Central memory CD4-positive, alpha-beta T cell (primary cell): ENCODE measurements at places on chromosomes 2 and 18.
A peak's percentile ranks its signal among the peaks of the same experiment; 100 is the strongest.

GRCh38 chr2:176111846-176112374, 4.7 kb upstream of the HOXD10 start:
- no peak for DNase-seq

DNA sequence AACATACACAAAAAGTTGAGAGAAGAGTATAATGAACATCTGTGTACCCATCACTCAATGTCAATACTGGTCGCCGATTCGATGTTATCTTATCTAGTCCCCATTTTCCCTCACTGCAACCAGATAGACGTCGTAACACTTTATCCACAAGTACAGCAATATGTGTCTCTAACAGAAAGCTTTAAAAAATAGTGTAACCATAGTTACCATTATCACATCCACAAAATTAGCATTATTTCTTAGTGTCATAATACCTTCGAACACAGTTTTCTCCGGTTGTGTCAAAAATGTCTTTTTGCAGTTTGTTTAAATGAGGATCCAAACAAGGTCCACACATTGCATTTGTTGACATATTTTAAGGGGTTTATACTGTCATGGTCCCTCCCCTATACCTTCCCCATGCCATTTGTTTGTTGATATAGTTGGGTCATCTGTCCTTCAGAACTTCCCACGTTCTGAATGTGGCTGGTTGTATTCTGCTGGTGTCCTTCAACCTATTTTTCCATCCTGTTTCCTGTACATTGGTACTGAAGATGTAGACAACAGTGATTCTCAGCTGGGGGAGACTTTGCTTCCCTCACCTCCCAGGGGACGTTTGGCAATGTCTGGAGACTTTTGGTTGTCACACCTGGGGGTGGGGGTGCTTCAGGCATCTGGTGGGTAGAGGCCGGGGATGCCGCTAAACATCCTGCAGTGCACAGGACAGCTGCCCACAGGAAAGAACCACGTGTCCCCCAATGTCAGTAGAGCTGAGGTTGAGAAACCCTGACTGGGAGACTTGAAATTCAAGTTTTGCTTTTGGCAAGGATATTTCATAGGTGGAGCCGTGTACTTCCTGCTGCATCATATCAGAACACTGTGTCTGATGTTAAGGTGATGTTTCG, 72.7 kb upstream of the SPRED2 start:
- DNase-seq: no peak

DNA sequence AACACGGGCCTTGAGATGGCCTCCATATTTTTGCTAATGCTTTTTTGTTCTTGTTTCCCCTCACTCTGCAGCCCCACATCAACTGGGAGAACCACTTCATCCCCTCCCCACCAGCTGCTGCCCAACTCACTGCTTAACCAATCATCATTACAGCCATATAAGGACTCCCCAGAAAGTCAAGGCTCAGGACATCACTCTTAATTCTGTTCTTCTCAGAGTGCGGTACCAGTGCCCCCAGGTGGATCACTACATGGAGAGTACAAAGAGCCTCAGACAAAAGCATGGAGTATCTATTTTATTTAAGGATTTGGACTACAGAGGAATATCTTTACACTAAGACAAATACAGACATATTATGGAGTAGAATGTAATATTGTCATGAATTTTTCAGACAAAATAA, 340.6 kb downstream of the PAX3 start:
- no peak for DNase-seq

DNA sequence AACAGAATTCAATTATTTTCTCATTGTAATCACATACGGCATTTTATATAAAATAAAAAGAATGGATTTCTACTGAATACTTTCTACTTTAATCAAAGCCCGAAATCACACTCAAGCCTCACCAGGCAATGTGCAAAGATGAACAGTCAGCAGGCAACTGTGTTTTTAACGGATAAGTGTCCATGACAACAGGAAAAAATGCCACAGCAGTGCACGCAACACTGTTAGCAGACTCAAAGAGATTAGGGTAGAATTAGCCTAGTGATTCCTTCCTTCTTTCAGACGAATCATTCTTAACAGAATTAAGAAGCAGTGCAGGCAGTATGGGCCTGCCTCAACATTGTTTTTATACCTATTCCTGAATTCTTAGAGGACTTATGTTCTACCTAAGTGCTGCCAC, 135.6 kb downstream of the CDH2 start:
- no peak for DNase-seq

DNA sequence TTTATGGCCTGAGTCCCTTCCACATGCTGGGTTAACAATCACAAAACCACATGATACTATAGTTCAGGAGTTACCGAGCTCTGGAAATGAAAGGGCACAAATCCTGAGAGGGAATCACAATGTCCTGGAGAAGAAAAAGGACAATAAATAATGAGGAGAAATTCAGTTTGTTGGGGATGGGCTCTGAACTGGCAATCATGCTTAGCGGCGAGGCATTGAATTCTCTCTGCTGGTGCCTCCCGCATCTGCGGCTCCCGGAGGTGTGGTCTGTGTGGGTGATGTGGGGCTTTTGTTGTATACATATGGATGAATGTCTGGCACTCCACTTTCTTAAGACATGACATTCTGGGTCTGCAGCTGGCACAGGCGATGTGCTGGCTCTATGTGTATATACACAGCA, 46.1 kb downstream of the NRP2 start:
- DNase-seq: no peak

- DNase-seq: no peak
Measured at GRCh38 chr18:45340884-45341283, 274.4 kb upstream of the SLC14A2 start.

- no peak for DNase-seq
Measured at GRCh38 chr2:83567551-83567950, 891.5 kb downstream of the SUCLG1 start.

- DNase-seq: no peak
Measured at GRCh38 chr2:236157815-236158498, 10.2 kb downstream of the GBX2 start.

DNA sequence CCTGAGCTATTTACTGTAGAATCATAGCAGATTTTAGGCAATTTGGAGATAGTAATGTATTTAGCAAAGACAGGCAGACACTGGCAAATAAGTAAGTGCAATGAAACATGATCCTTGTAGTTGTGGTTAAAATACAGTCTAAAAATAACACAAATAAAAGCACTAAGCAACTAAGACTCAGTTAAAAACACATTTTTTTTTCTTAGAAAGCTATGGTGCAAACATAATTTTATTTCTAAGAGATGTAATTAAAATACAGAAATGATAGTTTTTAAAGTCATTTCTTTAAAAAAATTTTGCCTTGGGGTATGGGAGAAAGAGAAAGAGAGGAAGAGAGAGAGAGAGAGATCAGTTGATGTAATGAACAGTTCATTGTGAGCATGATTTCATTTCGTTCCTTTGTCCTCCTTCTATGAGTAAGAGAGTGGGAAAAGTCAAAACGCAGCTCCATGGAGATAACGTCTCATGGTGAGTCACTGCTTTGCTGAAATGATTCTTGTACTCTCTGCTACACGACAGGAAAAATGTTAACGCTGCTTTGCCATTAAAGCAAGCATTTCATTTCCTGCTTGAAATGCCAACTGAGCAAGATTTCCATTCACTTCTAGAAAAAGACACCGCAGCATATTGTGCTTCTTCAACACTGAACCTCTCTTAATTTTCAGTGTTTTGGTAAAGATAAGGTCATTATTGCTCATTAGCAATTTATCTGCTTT, 61.3 kb upstream of the PGAP1 start:
- DNase-seq: no peak

DNA sequence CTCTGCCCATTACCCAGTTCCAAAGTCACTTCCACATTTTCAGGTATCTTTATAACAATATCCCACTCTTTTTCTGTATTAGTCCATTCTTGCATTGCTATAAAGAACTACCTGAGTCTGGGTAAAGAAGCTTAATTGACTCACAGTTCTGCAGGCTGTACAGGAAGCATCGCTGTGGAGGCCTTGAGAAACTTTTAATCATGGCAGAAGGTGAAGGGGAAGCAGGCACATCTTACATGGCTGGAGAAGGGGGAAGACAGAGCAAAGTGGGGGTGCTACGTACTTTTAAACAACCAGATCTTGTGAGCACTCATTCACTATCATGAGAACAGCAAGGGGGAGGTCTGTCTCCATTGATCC, 85.4 kb upstream of the MAP4K3 start:
- no peak for DNase-seq

- DNase-seq: peak; percentile 61
Measured at GRCh38 chr2:157875641-157876065, 477 bp downstream of the ACVR1 start.

DNA sequence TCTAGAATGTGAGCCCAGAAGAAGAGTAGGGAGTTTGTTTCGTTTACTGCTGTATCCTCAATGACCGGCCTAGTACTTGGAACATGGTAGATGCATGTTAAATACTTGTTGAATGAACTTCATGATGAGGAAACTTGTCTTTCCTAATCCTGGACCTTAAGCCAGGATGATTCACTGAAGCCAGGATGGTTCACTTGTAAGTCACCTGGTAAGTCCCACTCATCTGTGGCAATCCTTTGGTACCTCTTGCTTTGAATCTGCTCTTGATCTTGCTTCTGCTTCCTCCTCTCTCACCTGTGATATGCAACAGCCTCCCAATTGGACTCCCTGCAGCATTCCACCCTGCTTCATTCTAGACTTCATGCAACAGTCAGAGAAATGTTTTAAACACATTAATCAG, 43.6 kb downstream of the QPCT start:
- DNase-seq: no peak

- no peak for DNase-seq
Measured at GRCh38 chr2:27250652-27251379, 12.0 kb downstream of the SLC30A3 start.

DNA sequence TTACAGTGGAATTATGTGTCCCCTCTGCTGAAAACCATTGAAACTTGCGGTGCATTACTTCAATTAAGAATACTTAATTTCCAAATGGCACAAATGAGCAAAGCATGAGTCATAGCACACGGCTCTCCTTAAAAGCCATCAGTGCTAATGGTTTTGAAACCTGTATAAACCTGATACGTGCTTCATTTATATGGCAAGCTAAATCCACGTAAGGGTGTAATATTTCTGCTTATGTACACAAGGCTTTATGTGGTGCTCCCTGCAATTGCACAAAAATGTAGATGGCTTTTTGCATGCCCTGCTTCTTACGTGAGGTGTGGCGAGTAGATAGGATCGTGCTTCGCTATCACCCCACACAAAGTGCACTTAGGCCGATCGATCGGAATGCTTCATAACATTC, 840.9 kb downstream of the GALR1 start:
- DNase-seq: no peak

DNA sequence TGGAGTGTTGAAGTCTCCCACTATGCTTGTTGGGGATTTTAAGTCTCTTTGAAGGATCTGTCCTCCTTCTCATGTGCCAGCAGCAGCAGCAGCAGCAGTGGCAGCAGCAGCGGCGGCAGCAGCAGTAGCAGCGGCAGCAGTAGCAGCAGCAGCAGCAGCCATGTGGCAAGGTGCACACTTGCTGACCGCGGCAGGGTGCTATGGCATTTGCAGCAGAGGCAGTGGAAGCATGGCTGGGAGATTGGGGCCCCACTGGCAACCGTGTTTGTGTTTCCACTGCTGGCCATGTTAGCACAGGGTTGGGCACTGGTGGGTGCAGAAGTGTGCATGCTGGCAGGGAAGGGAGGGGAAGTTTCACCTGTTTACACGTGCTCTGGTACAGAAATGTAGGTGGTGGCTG, 280.1 kb downstream of the NUP35 start:
- no peak for DNase-seq

DNA sequence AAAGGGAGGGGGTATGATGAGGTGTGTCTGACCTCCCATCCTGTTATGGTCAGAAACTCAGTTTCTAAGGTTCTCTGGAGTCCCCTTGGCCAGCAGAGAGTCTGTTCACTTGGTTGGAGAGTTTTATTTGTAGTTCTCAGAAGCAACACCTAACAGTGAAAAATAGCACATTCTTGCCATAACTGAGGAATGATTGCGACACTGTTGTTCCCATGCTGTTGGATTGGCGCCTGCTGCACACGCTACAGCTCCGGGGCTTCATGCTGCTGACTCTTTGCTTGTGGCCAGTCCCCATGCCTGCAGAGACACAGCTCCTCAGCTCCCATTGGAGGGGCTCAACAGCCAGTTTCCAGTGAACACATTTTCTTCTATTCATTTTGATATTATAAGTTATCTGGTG, 42.1 kb downstream of the TPGS2 start:
- DNase-seq: no peak
